GM04503 (cell line): ENCODE measurements at places on chromosomes 2 and 18.

DNA sequence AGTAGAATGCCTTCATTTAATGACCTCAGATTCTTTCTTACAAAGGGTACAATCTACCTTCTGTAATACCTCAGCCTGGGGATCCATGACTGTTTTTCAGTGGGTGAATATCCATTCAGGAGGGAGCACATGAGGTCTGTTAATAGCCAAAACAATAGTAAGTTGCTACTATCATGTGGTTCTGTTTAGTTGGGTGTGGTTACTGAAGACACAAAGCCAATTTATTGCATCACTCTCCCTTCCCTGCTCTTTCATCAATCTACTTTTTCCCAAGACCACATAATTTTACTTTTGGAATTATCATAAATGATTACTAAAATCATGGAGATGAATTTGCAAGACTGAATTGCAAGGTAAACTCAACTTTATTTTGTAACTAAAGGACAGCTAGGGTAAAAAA, 254.2 kb downstream of the GALNT13 start:
- DNase-seq: no peak

- DNase-seq: peak; percentile 91
These were observed 105.0 kb upstream of the SMAD7 start for GRCh38 chr18:49055754-49056172.

GRCh38 chr2:135152361-135152760, 100.3 kb downstream of the RAB3GAP1 start:
- DNase-seq: no peak

DNA sequence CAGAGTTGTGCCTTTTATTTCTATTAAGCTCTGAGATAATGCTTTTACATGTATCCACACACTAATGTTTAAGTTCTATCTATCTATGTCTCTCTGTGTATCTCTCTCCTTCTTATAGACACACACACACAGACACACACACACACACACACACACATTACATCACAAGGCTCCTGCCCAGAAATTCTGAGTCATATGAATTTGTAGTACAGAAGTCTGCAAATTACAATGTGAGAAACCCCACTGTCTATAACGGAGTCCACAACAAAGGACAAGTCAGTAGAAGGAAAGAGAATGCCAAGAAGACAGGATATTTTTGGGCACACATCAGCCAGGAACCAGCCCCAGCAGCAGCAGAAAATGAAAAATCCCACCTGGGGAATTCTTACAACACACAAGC, 142.4 kb downstream of the EN1 start:
- peak; percentile 39 for DNase-seq

GRCh38 chr2:101556033-101556459, 81.1 kb upstream of the RFX8 start:
- no peak for DNase-seq

DNA sequence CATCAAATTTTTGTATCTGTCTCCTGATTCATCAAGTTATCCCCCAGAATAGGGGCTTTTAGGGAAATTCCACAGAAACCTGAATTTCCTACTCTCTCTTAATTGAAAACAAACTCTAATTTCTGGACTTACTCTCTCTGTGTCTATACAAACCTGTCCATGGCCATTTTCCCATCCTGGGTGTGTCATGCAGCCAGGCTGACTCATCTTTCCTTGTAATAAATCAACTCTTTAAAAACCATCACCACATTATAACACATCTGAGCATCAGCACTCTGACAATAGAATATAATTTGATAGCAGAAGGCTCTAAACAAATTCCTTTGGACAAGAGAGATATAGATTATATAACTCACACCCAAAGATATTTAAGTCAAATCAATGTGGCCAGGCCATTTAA, 610.2 kb downstream of the DCC start:
- no peak for DNase-seq

DNA sequence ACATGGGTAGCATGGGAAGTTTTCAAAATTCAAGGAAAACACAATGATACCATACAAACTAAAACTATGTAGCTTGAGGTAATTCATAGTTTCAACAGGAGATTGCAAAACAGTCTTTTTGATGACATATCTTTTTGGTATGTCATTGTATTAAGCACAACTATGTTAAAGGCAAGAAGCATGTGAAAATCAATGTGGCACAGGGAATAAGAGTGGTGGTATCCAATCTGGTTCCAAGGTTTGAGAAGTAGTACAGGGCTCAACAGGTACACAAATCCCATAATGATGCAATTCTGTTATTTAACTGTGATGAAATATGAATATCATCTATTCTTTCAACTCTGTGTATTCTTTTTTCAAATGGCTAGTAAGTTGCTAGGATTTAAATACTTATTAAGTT, 16.4 kb upstream of the DLX2 start:
- DNase-seq: no peak

DNA sequence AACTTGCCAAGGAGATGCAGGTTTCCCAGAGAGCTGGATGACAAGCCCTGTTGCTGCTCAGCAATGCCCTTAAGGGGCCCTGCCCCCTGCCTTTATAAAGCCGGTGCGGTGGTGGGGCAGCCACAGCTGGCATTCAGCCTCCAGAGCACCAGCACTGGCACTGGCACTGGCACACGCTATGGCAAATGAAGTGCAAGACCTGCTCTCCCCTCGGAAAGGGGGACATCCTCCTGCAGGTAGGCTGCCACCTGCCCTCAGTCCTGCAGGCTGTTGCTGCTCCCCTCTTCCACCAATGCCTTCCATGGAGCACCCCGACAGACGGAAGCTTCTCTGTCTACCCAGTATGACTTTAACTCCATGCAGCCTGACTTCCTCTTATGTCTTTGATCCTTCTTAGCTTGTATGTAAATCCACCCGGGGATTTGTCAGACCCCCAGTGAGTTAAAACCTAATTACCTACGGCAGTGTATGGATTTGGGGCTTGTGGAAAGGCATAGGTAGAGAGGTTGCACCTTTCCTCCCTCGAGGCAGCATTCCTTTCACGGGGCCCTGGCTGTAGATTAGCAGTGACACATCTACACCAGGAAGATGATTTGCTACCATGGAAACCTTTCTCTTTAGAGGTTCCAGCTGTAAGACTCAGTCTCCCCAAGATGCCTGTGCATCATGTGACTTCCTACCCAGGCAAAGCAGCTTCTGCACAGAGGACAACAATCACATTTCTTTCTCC, at the start of gene DAPL1:
Gene DAPL1 (plus strand): TSS at position 123 of the 730 bp plus-strand sequence. CDS start 56 bp downstream, at position 179.
- no peak for DNase-seq

DNA sequence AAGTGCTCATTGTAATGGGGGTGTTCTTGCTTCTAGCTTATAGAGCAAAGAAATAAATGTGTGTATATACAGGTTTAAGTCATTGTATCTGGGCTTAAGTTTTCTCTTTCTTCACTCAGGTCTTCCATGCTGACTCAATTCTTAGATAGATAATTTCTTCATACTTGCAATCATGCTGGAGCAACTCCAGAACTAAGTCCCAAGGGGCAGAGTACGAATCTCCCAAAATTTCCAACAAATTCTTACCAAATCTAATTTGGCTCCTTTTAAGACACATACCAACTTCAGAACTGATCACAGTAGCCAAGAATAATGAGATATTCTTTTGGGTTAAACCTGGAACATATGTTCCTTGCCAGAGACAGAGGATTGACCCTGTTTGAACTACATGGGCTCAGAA, 4.3 kb upstream of the SPAG16 start:
- no peak for DNase-seq

GRCh38 chr18:10687161-10687925, 161.5 kb downstream of the NAPG start:
- no peak for DNase-seq

GRCh38 chr2:199455210-199455544, 2.6 kb downstream of the SATB2 start:
- DNase-seq: no peak

- peak; percentile 19 for DNase-seq
These were observed 181.2 kb downstream of the ATAD2B start for GRCh38 chr2:23745726-23746105.

DNA sequence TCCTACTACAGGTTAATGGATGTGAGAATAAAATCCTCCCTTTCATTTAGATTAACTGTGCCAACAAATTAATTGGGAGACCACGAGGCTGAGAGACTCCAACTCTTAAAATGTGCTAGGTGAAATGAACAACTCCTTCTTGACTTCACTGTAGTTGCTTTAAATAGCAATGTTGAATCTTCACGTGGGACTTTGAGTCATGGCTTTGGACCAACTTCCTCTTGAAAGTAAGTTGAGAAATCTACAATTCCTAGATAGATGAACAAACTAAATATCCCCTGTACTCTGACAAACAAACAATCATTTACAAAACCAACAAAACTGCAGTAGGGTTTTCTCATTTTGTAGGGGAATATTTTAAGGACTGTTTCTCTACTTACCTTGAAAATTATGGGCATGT, 291.9 kb upstream of the SPRED2 start:
- DNase-seq: no peak

- DNase-seq: no peak
These were observed 90.3 kb downstream of the PRPF40A start for GRCh38 chr2:152626911-152627339.

GRCh38 chr2:236656166-236656565, 86.5 kb downstream of the ACKR3 start:
- no peak for DNase-seq

GRCh38 chr2:43333656-43334144, 107.3 kb upstream of the ZFP36L2 start:
- DNase-seq: peak; percentile 62

DNA sequence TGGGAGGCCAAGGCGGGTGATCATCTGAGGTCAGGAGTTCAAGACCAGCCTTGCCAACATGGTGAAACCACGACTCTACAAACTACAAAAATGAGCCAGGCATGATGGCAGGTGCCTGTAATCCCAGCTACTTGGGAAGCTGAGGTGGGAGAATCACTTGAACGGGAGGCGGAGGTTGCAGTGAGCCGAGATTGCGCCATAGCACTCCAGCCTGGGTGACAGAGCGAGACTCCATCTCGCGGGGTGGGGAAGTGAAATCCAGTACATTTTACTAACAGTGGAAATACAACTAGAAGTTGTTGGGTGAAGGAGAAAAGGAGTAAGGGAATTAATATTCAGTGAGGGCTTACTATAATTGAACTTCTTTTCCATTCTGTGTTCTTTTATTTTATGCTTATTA, 13.2 kb upstream of the ENOSF1 start:
- no peak for DNase-seq

GRCh38 chr2:240687045-240687740, 4.5 kb upstream of the AQP12A start:
- no peak for DNase-seq

DNA sequence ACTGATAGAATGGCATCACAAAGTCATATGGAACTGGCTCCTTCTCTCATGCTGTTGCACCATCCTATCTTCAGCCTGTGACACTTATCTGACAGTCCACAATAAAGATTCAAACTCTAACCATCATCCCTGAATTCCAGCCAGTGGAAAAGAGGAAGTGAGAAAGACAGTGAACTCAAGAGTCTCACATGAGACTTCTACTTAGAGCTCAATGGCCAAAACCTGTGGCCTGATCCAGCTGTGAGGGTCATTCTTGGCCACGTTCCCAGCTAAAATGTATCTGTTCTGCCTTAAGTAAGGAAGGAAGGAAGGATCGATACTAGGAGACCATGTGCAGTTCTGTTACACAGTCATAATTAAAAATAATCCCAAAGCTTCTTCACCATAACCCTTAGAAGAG, 73.6 kb downstream of the RND3 start:
- no peak for DNase-seq

DNA sequence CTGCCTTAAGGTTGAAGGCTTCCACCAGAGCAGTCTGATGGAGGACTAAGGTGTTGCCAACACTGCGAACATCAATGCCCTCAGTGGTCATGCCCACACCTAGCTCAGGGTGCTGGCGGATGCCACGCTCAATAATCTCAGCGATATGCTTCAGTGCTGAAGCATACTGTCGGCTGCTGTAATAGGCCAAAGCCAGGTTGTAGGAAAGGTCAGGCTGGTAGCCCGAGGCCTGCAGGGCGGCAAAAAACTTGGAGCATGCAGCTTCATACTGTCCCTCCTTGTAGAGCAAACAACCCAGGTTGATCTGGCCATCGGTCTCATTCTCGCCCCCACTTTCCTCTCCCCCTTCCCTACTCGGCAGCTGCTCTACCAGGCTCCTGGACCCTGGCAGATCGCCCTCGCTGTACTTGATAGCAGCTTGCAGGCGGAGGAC, 159.4 kb downstream of the AGPS start:
- no peak for DNase-seq

- DNase-seq: no peak
These were observed 91.4 kb upstream of the OTOS start for GRCh38 chr2:240231838-240232244.

- DNase-seq: no peak
These were observed 650 bp downstream of the CCBE1 start for GRCh38 chr18:59696311-59697235.

DNA sequence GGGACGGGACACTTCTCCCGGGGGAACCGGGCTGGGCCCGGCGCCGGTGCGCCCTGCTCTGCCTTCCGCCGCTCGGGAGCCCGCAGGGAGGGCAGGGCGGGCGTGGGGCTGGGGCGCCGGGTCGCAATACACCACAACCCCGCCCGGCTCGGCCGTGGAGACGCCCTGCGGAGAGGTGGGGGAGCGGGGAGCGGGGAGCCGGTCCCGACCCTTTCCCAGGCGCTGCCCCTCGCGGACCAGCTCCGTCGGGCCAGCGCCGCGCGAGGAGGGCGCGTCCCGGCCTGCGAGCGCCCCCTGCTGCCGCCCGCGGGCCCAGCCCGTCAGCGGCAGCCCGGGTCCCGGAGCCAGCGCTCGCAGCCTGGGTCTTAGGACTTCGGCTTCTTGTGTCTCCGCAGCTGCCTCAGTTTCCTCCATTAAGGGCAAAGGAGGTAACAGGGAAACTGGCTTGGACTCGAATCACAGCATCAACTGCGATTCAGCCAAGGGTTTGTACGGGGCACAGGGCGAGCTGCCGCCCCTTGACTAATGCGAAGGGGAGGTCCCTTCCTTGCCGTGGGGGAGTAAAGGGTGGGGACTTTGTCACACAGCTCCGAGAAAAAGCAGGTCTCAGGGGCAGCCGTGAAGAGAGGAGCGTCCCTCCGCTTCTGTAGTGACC, 635 bp upstream of the ADRA2B start:
- no peak for DNase-seq

- no peak for DNase-seq
These were observed 1596.5 kb upstream of the LRRTM1 start for GRCh38 chr2:81901017-81901416.

DNA sequence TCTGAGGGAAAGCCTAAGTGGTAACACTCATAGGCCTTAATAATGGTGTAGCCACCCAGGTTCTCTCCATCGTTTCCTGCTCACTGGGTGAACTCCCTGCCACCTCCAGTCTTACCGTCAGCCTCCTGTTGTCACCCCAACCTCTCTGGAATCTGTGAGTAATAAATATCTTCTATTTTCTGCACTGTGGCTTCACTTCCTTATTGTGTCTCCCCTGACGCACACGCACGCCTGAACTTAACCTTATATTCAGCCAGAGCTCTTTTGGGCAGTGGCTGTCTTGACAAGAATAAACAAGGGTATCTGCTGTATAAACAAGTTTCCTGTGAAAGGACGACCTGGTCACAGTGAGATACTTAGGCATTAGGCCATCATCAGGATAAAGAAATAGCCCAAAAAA, 467.2 kb downstream of the SPAG16 start:
- no peak for DNase-seq

GRCh38 chr2:15042801-15043217, 410.3 kb downstream of the LRATD1 start:
- DNase-seq: no peak

GRCh38 chr18:2994603-2995432, 18.1 kb downstream of the LPIN2 start:
- DNase-seq: no peak
